ENCODE measurements at places on chromosomes 7 and 10. TPM values are rescaled to one million over a fixed set of nuclear protein-coding genes. Genes with fewer than 3 reads are reported as not detected.
A peak's percentile ranks its signal among the peaks of the same experiment; 100 is the strongest.

DNA sequence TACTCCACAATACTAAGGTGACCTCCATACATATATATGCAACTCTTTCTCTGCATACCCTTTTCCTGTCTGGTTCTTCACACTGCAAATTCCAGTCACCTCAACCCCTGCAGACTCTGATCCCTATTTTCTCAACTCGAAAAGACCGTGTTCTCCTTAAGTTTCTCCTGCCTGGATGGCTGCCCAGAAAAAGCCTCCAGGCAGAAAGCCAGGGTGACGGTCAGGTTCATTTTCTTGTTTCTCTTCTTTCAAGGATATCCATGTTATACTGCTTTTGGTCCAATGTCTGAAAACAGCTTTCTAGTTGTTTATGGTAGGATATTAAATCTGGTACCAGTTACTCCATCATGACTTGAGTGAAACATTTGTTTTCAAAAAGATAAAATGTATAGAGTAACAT, 267.8 kb upstream of the MYO3A start:
- DNase-seq: peak; percentile 34

The TWIST1 gene
- 6.4 TPM for polyA plus RNA-seq

GRCh38 chr10:81021428-81022129, 483.9 kb downstream of the SH2D4B start:
- DNase-seq: no peak

The PBLD gene
- 8.2 TPM for polyA plus RNA-seq

DNA sequence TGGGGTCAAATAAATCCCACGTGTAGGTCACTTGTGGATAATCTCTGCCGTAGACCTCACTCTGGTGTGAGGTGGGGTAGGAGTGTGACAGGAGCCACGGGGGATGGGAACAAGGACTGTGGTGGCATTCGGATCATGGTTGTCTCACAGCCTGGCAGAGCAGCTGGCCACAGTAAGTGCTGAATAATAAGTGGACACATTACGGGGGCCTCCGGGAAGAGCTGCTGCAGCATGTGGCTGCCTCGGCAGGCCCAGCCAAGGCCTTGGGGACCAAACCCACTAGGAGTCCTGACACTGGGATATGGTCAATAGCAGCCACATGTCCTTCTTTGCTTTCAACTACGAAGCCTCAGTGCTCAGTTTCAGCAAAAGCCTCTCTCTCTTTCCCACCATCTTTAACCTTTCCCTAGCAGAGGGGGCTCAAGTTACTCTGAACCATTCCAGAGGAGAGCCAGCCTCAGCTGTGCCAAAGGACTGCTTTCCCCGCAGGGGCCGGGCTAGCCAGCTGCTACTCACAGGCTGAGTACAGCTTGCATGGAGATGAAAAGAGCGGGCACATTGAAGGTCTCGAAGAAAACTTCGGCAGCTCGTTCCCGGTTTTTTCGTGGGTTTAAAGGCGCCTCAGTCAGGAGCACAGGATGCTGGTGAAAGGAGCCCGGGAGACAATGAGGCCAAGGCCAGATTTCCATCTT, 17.3 kb downstream of the ACTR1A start:
- DNase-seq: no peak

- no peak for DNase-seq
These were observed 182.2 kb downstream of the FGFR2 start for GRCh38 chr10:121416071-121416470.

The ANK3 gene
- polyA plus RNA-seq: 139 TPM

DNA sequence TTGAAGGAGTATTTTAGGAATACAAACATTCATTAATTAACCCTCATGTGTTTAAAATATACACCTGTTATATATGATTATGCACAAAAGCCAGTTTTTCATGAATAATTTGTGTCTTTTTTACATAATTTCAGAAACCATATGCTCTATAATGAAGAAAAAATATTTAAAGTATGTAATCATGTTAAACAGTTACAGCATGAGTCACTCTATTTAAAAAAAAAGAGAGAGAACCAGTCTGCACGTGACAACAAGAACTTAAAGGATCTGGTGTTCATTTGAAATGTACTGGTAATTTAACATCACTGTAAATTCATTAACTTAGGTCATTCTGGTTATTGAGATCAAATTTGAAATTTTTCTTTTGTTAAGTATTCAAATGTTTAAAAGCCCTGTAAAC, 228.5 kb downstream of the CACNB2 start:
- no peak for DNase-seq

GRCh38 chr10:101867931-101868330, 24.3 kb upstream of the KCNIP2 start:
- DNase-seq: no peak

The UTF1 gene
- not detected for polyA plus RNA-seq

The FKBP9 gene
- 145 TPM for polyA plus RNA-seq

DNA sequence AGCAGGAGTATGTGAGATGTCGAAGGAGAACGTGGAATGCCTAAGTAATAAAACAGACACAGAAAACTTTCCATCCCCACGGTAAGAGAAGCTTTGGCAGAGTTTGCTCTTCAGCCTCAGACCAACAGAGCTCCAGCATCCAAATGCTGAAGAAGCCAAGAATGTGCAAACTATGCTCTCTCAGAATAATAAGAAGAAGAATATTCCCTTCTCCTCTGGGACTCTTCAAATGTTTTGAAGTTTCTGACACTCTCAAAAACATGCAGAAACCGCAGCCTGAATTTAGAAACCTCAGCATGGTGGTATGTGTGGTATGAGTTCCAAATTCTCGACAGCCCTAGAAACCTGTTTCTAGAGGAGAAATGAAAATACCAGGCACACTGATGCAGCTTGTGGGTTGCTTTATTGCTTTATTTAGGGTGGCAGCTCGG, 113.3 kb downstream of the KCNMA1 start:
- peak; percentile 83 for DNase-seq

The GALNT17 gene
- polyA plus RNA-seq: 38.2 TPM

DNA sequence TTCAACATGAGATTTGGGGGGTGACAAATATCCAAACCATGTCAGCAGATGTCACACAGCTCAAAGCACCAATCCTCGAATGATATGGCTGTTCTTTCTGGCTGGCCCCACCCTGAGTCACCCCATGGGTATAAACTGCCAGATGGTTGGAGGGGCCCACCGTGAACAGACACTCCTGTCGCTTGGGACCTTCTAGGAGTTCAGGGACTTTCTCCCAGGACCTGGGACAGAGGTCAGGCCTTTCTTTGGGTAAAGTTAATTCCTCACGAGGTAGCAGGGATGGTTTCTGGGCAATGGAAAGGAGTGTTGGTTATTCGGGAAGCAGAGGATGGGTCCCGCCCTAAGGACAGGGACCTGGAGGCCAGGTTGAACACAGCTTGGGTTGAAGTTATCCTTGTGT, 262.0 kb downstream of the ACTR3B start:
- DNase-seq: no peak

GRCh38 chr10:127990846-127991542, 84.1 kb downstream of the PTPRE start:
- no peak for DNase-seq

The SEMA3D gene
- polyA plus RNA-seq: 72.9 TPM

The BNIP3 gene
- 41.1 TPM for polyA plus RNA-seq

- DNase-seq: no peak
These were observed 106.6 kb downstream of the ACTR3B start for GRCh38 chr7:152866125-152866524.

The NEBL gene
- polyA plus RNA-seq: 1.2 TPM

DNA sequence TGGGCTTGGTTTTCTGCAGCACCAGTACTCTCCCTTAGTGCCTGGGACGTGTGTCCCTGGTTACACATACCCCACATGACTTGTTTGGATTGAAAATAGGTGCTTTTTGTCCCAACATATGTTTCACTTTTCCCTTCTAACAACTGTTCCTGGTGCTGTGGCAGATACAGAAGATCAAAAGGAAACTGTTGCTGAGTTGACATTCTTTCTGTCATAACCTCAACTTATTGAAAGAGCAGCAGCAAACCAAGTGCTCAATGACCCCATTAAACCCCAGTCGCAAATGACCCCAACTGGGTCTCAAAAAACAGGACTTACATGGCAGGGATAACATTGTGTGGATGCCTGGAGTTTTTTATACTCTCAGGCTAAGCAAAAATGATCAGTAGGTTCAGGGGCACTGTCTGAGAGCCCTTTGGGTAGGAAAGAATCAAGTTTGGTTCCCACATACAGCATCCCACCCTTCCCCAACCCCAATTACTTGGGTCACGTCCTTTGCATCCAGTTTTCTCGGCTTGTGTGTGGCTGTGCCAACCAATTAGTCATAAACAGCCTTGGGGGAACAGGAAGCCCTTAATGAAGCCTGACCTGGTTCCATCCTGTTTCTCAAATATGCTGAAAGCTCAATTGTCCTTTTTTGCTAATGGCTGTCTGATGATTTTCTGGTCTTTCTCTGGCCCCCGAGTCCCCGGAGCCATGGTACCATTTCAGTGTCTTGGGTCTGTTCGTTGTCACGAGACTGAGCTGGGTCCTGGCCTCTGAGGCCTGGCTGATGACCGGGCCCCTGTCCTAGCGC, 4.9 kb downstream of the HKDC1 start:
- no peak for DNase-seq

DNA sequence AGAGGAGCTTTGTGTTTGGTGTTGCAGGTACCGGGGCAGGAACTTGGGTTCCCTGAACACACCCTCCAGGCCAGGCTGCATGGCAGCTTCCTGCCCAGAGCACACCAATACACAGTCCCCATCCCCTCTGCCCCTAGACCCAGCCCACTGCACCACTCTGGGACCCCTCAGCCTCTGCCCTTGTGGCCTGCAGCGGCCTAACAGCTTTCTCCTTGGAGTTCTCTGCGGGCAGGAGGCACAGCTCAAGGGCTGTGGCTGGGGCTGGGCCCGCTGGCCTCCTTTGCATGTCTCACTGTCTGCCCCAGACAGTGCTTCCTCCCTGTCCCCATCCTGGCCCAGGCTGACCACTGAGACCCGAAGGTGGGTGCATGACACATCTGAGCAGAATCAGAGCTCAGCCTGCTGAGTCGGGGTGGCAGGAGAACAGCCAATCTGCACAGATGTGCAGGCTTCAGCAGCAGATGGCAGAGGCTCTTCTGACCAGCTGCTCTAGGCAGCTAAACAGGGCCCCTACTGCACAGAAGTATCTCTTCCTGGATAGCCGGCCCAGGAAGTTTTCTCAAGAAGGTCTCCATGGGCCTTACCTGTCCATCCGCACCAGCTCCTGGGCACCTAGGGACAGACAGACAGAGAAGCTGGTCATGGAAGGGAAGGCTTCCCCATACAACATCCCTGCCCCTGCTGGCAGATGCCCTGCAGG, 20.8 kb downstream of the VSIR start:
- DNase-seq: no peak

The SLC16A9 gene
- 4.2 TPM for polyA plus RNA-seq

- no peak for DNase-seq
These were observed 2.7 kb upstream of the HERPUD2 start for GRCh38 chr7:35697414-35698175.

DNA sequence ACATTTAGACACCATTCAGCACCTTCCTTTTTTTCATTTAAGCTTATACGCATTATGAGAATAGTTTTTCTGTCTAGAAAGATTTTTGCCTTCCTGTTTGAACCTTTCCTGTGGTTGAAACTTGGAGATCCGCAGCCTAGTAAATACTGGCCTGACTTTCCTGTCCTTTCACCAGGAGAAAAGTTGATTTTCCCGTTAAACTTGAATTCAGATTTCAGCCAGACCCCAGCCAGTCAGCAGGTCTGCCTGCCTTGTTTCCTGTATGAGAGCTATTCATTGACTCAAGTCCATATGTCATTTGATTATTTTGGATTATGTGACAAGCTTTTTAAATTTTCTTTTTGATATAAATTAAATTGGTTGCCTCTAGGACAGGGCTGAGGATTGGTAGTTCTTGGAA, 71.5 kb downstream of the EVX1 start:
- no peak for DNase-seq

- DNase-seq: no peak
These were observed 43.8 kb downstream of the CALCR start for GRCh38 chr7:93530701-93531100.

DNA sequence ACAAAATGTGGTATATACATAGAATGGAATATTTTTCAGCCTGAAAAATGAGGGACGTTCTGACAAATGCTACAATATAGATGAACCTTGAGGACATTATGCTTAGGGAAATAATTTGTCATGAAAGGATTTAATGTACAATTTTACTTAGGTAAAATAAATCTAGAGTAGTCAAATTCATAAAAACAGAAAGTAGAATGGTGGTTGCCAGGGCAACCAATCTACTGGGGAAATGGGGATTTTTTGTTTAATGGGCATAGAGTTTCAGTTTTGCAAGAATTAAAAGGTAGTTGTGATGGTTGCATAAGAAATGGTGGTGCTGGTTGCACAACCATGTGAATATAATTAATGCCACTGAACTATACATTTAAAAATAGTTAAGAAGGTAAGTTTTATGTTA, 296.0 kb upstream of the SP4 start:
- no peak for DNase-seq

The CALML5 gene
- not detected for polyA plus RNA-seq

The OR2A7 gene
- polyA plus RNA-seq: 2.6 TPM

DNA sequence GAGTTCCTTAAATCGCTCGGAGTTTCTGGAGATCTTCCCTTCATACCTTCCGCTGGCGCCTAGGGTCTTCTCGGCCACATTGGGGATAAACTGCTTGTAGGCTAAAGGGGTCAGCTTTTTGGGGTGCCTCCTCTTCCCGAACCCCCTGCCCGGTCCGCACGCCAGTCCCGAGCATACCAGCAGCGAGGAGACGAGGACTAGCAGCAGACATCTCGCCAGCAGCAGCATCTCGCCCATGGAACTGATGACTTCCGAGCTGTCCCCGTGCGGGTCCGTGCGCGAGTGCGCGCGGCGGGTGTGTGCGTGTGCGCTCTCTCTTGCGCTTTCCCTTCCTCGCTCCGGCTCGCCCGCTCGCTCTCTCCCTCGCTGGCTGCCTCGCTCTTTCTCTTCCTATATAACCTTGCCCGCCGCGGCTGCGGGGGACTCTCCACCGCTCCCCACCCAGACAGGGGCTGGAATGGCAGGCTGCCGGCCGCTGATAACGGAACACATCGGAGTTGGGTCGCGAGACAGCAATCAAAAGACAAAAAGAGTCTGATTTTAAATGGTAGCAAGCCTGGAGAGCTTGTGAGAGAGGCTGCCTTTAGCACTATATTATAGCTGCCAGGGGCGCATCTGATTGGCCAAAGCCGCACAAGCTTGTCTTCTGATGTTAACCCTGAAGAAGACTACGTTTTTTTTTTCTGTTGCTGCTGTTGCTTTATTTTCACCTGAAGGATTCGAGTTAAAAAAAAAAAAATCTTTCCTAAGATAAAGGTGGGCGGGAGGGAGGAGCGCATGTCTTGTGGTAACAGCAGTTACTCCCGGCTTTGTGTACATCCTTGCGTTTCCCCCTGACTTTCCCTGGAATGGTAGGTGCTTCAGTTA, at the start of gene SHH:
SHH (minus strand) TSS at position 569 of the 867 bp plus-strand sequence; CDS start at position 228, 341 bp downstream.
- DNase-seq: no peak

GRCh38 chr10:71971311-71971731, 7.1 kb downstream of the CHST3 start:
- no peak for DNase-seq

- DNase-seq: no peak
These were observed 148.5 kb downstream of the POLR1F start for GRCh38 chr7:19560111-19560883.

The RBP4 gene
- polyA plus RNA-seq: 15.4 TPM

DNA sequence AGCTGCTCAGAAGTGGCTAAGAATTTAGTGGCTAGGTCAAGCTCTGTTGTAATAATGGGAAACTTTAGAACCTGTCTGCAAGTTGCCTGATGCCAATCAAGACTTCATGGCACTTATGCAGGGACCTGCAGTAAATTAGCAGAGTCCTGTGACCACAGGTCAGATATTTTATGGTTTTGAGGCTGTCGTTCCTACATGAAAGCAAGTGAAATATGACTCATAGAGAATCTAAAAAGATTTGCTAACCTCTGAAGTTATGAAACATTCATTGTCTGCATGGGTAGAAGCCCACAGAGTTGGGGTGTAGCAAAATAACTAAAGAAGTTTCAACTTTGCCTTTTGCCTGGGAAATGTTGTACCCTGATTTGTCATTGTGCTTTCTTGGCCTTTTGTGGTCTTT, 32.3 kb downstream of the SLC39A12 start:
- no peak for DNase-seq

All from muscle of arm (tissue), 14 donors.